ENCODE measurements at places on chromosomes 7 and 10. TPM values are rescaled to one million over a fixed set of nuclear protein-coding genes. Genes with fewer than 3 reads are reported as not detected.
A peak's percentile ranks its signal among the peaks of the same experiment; 100 is the strongest.

- no peak for DNase-seq
Observed at GRCh38 chr7:22278660-22279059, 78.3 kb downstream of the RAPGEF5 start.

GRCh38 chr7:32223721-32224120 is 153.5 kb upstream of the PDE1C start:
- DNase-seq: no peak

The LIPK gene
- total RNA-seq: not detected

The ITPRID1 gene
- not detected for total RNA-seq

- no peak for DNase-seq
Observed at GRCh38 chr7:139936760-139937310, 107.8 kb downstream of the TBXAS1 start.

The GNA12 gene
- 41.8 TPM for total RNA-seq

DNA sequence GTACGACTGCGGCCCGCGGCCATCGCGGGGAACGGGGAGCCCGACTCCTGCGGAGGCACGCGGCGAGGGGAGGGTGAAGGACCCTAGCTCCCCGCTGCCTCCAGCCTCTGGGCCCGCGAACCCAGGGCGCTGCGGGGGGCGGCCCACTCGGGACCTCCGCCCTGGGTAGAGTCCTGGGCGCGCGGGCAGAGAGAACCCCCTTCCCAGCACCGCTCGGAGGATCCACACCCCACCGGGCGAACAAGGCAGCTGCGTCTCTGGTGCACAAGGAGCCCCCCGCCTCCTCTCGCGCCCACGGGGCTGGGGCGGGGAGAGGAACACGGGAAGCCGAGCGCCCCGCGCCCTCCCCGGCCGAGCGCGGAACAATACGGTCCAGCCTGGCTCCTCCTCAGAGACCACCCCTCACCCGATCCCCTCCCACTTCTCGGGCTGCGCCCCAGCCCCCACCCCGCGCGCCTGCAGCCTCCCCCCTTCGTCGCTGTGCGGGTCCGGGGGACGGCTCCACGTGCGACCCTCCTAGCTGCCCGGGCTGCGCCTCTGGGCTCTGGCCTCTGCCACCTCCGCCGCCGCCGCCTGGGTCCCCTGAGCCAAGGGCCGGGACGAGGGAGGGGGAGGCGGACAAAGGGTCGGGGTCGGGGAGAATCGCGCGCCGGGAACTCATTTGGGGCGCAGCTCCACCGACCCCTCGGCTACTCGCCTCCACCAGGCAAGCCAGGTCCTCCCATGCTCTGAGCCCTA is at the start of gene WDR86:
Gene WDR86 (minus strand): TSS at position 372 of the 738 bp plus-strand sequence. CDS start 449 bp downstream, outside the sequence.
- no peak for DNase-seq

- no peak for DNase-seq
Observed at GRCh38 chr7:81944058-81944457, 174.2 kb upstream of the HGF start.

- DNase-seq: peak; percentile 57
Observed at GRCh38 chr7:112481833-112482670, 1.3 kb downstream of the LSMEM1 start.

- no peak for DNase-seq
Observed at GRCh38 chr7:80440883-80441282, 71.0 kb downstream of the GNAT3 start.

GRCh38 chr10:88292185-88292514 is 291.0 kb downstream of the RNLS start:
- DNase-seq: no peak

The MOGAT3 gene
- not detected for total RNA-seq

- DNase-seq: no peak
Observed at GRCh38 chr7:145784809-145785780, 331.5 kb upstream of the CNTNAP2 start.

The PDE1C gene
- 12.2 TPM for total RNA-seq

DNA sequence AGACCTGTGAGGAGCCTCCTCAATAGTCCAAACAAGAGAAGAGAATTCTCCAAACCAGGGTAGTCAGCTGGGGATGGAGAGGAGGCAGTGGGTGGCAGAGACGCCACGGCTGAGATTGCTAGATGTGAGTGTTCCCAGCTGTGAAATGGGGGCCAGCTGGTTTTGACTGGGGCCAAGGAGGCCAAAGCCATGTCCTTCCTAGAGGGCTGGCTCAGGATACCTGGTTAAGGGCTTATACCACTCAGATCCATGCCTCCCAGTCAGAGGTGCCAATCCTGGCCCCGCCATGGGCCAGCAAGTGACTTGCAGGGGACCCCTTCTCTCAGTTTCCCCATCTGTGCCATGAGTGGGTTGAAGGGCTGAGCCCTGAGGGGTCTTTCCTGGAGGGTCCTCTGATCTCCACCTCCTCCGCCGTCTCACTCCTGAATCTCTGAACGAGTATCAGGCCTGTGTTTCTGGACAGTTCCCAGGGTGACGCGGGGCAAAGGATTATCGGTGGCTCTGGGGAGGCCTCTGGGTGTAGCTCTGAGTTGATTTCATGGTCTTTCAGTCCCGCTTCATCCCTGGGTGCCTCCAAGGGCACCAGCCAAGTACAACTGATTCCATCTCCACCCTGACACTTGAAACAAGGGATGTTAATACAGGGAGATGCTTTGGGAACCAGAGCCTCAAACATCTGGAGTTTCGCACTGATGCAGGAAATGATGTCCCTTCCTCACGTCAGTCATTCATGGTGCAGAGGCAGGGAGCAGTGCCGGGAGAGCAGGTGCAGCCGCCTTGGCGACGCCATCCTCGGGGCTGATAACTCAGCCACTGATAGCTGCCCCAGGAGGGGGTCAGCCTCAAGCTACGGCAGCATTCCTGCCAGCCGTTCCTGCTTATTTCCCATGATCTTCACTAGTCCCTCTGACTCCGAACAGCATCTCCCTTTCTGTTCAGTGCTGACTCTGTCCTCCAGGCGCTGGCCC is 126.7 kb downstream of the RGS10 start:
- DNase-seq: no peak

The MSMB gene
- total RNA-seq: not detected

- no peak for DNase-seq
Observed at GRCh38 chr7:116441534-116441933, 58.0 kb upstream of the CAV2 start.

DNA sequence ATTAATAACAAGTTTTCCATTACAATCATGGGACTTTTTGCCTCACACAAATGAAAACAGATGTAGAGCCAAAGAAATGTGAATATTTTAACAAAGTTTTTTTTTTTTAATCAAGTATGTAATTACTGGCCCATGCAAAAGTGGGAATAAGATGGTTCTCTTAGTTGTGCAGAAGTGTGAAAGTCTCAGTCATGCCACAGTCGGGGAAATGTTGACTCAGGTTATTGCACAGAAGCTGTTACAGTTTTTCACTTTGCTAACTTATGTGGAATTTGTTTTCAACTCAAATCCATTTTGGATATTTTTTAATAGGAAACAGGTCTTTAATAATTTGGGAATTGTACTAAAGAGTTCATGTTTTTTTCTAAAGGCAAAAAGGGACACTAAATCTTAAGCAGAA is 44.0 kb upstream of the CAV2 start:
- no peak for DNase-seq

GRCh38 chr7:130954918-130955564 is 221.0 kb upstream of the KLF14 start:
- no peak for DNase-seq

GRCh38 chr7:47496056-47496665 is 85.8 kb downstream of the TNS3 start:
- DNase-seq: no peak

DNA sequence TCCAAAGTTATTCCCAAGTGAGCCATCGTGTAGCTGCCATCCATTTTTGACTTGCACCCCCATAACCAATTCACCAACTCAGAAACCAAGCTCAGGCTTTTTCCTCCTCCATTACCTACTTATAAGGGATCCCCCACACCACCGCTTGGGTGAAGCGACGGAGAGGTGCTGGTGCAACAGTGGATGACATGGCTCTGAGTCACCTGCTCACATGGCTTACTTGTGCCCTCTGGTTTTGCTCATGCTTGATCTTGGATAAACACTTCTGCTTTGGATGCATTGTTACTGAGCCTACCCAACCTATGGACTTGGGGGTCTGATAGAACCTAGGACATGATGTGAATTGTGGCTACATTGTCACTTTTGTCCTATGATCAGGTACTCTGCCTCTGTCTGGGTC is 12.0 kb upstream of the AKR1B1 start:
- DNase-seq: no peak

DNA sequence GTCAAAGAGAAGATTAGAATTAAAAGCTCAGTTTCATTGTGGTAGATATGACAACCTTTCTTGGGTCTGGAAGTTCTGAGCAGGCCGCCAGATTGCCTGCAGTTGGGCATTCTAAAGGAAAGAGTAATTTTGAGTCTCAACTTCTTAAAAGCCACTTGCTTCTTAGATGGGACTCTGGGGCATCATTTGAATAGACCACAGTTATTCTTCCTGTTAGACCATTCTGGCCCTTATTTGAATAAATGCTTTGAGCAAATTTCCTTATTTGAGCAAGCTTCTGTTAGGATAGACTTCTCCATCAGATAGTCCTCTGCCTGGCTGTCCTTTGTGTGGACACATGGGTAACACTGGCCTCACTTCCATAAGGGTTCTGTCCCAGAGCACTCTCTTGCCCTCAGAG is 40.2 kb downstream of the SND1 start:
- DNase-seq: no peak

The CDC14C gene
- not detected for total RNA-seq

GRCh38 chr7:13794581-13794980 is 194.9 kb downstream of the ETV1 start:
- DNase-seq: no peak

GRCh38 chr10:128843972-128844371 is 623.1 kb upstream of the MGMT start:
- no peak for DNase-seq

The ZNF248 gene
- 17.6 TPM for total RNA-seq

DNA sequence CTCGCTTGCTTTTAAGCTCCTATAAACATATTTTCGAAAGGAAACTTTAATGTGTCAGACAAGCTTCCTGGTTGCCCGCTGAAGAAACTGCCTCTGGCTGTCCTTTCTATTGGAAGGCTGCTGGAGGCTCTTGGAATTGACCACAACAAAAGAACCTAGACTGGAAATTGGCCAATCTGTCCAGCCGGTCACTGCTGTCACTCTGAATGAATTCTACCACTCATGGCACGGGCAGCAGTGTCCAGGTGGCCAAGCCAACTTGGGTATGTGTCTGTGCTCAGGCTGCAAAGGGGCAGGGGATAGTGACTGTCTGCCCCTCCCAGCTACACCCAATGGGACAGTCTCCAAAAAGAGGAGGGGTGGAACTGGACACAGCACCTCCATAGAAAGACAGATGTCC is 57.6 kb downstream of the CDH23 start:
- DNase-seq: no peak

DNA sequence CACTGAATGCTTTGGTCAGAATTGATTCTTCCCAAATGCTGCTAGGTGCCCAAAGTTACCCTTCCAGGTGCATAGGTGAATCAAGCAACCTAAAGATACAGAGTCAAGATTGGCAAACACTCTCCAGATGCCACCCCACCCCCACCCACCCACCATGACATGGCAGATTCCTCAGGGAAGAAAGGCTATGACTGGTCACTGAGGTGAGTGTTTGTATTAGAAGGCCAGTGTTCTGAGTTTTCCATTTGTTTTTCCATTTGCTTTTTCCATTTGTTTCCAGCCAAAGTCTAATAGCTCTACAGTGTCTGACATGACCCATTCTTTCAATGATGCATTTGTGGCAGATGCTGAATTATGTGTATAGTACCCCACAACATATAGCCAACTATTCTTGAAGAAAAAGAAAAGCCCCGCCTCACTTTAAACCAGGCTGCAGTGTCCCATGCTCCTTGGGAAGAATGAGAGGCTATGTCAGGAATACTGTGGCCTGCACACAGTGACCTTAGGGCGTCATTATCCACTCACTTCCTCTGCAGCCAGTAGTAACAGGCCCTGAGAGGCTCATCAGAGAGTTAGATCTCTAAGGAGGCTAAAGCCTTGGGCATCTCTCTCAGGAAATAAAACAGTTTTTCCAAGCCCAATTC is 16.1 kb upstream of the HIBADH start:
- DNase-seq: no peak

GRCh38 chr10:63166742-63167258 is 33.7 kb downstream of the NRBF2 start:
- DNase-seq: no peak

DNA sequence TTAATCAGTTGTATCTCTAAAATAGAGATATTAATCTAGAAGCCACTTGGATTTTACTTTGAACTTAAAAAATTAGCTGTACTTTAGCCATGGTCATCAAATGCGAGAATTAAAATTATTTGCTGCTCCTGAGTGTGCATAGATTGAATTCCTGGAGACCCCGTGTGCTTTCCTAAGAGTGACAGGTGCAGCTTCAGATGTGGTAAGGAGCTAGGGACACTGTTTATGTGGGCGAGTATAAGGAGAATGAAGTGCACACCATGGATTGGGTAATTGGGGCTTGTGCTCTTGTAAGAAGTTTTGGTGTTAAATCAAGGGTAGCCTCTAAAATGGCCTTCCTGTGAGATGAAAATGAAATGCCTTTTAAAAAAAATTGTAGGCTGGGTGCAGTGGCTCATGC is 9.8 kb downstream of the PLCE1 start:
- DNase-seq: no peak

Data from ureter (tissue), 1 donor.